ENCODE measurements at places on chromosomes 1 and 21.
A peak's percentile ranks its signal among the peaks of the same experiment; 100 is the strongest.

GRCh38 chr1:5908461-5909375 is 83.5 kb downstream of the NPHP4 start:
- DNase-seq, result no peak

GRCh38 chr1:110060034-110060661 is 10.3 kb downstream of the ALX3 start:
- no peak for DNase-seq

GRCh38 chr1:206583707-206584648 is 28.3 kb downstream of the EIF2D start:
- peak; percentile 68 for DNase-seq

DNA sequence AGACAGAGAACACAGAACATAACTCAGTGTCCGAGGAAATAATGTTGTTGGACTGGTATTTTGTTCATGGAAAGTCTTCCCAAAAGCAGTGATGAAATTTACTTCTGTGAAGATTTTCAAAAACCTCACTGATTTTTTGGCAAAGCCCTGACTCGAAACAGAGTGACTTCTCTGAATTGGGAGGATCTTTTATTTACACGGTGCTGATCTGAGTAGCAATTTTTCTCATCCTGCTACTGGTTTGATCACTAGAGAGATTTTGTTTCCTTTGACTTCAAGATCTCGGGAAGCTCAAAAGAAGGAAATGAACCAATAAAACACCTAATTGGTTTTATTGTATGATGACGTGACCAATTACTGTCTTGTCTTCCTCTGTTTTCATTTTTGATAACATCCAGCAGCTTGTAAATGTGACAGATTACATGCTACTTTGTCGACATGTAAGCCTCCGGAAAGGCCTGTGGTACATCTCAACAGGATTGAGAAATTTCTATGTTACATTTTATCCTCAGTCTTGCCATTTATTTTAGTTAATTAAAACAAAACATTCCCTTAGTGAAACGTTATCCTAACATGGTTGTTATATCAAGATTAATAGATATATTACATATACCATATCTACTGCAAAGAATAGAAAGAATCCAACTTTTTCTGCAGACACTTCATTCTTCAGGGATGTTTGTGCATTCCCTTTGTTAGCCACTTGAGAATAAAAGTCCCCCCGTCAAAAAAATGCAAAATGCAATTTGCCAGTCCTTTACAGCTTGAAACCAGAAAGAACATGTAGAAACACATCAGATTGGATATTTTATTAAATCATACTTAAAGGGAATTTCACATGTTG is 42.8 kb upstream of the IFI44L start:
- no peak for DNase-seq

- DNase-seq, result peak; percentile 59
Observed at GRCh38 chr1:100921110-100921706, 25.3 kb downstream of the SLC30A7 start.

DNA sequence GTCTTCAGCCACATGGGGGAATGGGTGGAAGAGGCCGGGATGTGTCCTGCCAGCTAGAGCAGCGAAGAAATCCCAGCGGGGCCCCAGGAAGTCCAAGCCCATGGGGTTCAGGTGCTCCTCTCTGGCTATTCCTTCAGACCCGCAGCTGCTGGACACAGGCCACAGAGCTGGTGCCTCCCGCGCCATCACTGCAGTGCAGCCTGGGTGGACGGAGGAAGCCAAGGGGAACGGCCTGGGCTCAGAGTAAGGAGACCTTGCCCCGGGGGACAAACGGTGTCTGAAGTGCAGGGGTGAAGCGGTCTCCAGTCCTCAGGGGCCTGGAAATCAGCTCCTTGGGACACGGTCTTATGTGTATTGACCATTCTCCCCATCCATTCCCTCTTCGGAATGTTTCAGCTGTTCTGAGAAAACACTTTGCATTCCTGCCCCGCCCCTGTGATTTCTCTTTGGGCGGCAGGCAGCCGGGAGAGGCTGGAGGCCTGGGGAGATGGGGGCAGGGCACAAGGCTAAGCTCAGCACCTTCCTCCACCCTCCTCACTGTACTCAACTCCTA is 18.4 kb downstream of the MTHFR start:
- peak; percentile 65 for DNase-seq

DNA sequence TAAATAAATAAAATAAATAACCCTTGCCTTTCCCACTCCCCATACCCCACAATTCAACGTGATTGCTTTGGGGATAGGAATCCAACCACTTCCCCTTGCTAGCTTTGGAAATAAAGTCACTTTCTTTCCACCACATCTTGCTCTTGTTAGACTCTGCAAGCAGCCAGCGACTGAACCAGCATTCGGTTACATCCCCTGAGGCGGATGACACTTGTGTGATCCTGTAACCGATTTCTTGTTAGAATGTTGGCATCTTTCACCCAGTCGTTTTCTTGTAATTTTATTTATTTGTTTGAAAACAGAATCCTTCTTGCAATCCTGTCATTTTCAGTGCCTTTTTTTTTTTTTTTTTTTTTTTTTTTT is 1.6 kb upstream of the IFNGR2 start:
- peak; percentile 55 for DNase-seq

DNA sequence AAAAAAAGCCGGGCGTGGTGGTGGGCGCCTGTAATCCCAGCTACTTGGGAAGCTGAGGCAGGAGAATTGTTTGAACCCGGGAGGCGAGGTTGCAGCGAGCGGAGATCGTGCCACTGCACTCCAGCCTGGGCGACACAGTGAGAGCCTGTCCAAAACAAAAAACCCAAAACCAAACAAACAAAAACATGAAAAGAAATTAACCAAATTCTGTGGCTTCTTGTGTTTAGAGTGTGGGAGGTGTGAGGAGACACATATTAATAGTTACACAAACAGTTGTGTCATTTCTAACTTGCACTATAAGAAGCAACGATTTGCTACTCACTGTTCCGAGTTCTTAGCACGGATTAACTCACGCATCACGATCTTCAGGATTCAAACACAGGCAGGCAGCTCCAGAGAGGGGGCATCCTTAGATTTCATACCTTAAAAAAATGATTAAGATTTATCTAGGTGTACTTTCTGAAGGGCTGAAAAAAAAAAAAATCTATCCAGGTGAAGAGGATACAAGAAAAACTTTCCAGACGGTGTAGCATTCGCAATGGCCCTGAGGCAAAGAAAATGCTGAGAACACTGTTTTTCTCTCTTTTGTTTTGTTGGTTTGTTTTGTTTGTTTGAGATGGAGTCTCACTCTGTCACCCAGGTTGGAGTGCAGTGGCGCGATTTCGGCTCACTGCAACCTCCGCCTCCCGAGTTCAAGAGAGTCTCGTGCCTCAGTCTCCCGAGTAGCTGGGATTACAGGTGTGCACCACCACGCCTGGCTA is 713 bp upstream of the HMGCL start:
- no peak for DNase-seq

- DNase-seq, result no peak
Observed at GRCh38 chr1:205470131-205470530, 14.3 kb upstream of the BLACAT1 start.

- peak; percentile 87 for DNase-seq
Observed at GRCh38 chr1:164591858-164592257, 32.9 kb downstream of the PBX1 start.

GRCh38 chr1:212139526-212140135 is 104.1 kb downstream of the DTL start:
- DNase-seq, result no peak

DNA sequence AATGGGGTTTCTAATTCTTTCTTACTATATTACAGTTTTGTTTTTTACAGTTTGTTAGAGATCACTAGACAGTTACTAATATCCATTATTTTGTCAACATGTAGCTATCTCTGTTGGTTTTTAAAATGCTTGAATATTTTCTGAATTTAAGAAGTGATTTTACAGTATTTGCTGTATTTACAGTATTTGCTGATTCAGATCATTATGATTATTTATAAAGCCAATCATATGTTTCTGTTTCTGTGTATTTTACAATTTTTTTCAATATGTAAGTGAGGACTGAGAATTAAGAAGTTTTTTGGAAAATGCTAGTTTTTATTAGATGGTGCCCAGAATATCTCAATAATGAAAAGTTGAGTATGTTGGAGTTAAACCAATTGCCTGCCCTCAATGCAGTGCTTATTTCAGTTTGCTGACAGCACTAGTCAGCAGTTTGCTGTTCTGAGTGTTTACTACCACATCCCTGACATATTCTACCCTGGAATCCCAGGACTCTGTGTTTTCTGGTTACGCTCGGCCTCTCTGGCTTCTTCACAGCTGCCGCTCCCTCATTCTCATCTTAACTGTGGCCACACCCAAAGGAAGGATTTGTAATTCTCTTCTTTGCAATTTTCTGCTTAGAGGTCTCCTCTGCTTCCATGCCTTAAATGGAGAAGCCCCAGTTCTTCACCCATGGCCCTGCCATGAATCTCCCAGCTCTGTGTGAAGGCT is 68.0 kb upstream of the BACH1 start:
- peak; percentile 70 for DNase-seq

DNA sequence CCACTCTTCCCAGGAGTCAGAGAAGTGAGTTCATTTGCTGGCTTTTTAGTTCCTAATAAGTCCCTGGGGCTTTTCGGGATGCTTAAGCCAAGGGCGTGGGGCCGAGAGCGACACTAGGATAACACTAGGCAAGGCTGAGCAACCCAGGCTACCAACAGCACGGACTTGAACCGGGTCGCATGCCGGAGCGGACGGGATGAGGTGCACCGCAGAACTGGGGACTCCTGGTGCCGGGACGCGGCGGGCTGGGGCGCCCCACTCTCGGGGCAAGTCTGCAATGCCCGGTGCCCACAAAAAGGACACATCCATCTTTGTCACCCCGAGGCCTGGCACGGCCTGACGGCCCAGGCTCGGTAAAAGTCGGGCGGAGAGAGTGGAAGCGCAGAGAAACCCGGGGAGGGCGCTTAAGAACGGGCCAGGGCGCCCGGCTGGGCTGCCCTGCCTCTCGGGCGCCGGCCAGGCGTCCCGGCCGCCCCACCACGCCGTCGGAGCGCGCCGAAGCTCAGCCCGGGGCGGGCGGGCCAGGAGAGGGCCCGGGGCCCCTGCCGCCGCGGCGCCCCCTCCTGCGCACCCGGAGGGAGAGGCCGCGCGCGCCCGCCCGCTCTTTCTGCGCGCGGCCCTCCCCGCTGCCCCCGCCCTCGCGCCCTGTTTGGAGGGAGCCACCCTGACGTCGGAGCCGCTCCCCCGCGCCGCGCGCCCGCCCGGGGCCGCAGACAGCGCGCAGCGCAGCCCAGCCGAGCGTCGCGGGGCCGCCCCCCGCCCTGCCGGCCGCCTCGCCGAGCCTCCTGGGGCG is at the start of gene NBL1:
Gene NBL1, plus strand, starts transcription at position 710 of the 793 bp plus-strand sequence. CDS start 10,720 bp downstream, outside the sequence.
- DNase-seq, result peak; percentile 67

DNA sequence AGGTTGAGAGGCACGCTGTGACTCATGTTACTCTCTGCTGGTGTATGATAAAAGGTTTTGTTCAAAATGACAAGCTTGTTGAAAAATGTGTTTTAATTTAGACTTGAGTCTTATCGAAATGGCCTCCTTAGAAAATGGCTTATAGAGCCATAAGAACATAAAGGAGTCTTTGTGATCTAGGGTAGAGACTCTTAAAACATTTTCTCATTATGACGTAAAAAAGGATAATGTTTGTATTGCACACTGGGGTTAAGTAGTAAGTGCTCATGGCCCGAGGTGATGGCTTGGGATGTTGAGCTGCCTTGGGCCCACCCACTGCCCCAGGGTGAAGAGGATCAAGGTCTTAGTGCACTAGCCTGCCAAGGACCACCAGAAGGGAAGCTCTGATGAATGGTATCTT is 117.4 kb downstream of the DISC1 start:
- DNase-seq, result no peak

DNA sequence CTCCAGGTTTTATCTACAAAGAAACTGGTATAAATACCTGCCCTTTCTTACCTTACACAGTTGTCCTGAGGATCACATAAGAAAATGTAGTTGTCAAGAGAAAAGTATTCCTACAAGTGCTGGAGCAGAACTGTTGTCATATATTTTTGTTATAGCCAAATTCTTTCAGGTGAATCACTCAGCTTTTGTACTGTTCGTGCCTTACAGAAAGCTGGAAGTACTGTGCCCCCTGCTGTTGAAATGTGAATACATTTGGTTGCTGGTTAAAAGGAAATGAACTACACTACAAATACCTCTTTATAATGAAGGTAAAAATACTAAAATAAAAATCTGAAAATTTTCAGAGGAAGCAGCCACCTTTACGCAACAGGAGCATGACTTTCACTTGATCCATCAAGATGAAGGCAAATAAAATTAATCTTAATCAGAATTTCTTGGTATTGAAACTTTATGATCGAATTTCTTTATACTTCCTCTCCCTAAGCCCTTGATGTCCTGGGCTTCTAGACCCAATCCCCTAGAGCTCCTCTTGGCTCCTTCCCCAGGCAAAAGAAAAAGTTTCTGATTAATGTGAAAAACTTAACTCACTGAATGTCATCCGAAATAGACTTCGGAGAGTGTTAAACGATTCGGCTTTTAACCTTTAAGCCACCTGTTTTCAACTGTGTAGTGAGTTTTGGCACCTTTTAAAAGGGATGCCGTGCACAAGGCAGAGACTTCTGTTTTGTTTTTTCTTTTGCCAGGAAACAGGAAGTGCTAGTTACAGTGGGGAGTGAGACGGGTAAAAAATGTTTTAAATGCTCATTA is 12.5 kb downstream of the CHML start:
- DNase-seq, result peak; percentile 69

- no peak for DNase-seq
Observed at GRCh38 chr1:53078333-53079101, 16.5 kb downstream of the PODN start.

DNA sequence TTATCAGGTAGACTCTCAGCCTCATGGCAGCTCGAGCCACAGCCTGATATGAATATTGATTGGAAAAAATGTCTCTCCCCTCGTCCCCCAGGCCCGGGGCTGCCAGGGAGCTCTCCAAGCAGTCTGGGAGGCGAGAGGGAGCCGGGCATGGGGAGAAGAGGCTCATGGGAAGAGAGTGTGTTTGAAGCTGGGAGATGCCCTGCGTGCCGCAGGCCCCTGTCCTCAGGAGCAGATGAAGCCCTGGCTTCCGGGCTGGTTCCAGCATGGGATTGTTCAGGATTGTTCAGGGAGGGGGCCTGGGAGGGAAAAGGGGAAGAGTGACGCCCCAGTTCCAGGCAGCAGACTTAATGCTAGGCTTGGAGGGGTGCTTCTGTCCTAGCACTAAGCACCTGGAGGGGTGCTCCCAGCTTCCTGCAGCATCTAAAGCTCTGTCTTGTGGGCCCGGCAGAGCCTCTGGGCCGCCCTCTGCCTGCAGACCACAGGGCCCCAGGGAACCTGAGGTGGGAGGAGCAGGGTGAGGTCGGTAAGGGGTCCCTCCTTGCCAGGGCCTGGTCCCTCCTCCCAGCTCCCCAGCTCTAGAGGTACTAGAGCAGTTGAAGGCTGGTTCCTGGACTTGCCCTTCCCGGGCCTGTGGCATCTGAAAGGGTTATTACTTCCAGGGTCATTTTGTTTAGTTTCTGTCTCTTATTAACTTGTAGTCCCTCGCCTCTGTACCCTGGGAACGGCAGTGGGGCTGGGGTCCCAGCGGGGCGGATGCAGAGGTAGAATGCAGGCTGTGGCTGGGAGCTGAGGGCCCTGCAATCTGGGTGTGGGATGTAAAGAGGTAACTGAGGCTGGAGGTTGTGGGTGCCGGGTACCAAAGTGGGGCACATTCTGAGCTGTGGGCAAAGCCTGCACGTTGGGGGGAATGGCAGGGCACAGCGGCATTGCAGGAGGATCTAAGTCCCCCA is 334.8 kb upstream of the VAMP3 start:
- DNase-seq, result no peak
